ENCODE measurements at places on chromosomes 2 and 18. TPM values are rescaled to one million over a fixed set of nuclear protein-coding genes. Genes with fewer than 3 reads are reported as not detected.

Gene GDF7
- total RNA-seq, result 5.9 TPM

Gene SKOR2
- not detected for total RNA-seq

- no peak overlapping the region for H3K4me3 ChIP-seq
- H3K36me3 ChIP-seq, result peaks cover 3% of the 10 kb centered on the region
- no peaks in the 10 kb centered on the region for H3K27me3 ChIP-seq
- no peak overlapping the region for H3K27ac ChIP-seq
- peaks cover 38% of the 10 kb centered on the region for H3K4me1 ChIP-seq
- DNase-seq, result no peak
Observed at GRCh38 chr2:38370664-38371063, 6.4 kb downstream of the ATL2 start.

DNA sequence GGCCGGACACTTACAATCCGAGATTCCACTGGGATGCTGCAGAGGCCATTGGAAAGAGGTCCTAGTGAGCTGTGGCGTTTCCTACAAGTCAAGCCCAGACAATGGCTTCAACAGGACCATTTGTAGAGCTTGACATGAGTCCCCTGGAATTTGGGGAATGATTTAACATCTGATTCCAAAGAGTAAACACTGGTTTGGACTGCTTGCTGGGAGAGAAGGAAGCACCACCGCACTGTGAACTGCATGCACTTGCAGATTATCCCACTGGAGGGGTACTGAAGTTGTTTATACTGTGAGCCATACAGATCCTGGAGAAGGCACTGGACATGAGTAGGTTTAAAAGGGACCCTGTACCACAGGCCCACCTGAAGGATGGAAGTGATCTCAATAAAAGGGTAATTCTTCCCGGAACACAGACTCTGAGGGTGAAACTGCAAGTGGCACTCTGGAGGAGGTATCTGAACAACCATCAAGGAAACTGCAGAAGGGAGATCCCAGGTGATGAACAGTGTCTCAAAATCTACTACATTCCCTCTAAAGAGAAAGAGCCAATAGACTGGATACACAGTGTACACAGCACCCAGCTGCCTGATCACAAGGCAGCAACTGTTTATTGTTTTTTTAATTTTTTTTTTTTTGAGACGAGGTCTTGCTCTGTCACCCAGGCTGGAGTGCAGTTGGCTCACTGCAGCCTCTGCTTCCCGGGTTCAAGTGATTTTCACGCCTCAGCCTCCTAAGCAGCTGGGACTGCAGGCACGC lies 4.3 kb upstream of the RAB6C start:
- H3K4me3 ChIP-seq, result no peak overlapping the region
- no peak overlapping the region for H3K27ac ChIP-seq
- H3K36me3 ChIP-seq, result no peaks in the 10 kb centered on the region
- H3K27me3 ChIP-seq, result peaks cover 22% of the 10 kb centered on the region
- DNase-seq, result no peak
